WTC11 (cell line): ENCODE measurements at places on chromosomes 1 and 21. TPM values are rescaled to one million over a fixed set of nuclear protein-coding genes. Genes with fewer than 3 reads are reported as not detected.

SV2A gene
- 36.5 to 47.1 TPM (median 38.3 TPM) in 3 replicates for total RNA-seq

CCNL2 gene
- 117 to 142 TPM (median 117 TPM) in 3 replicates for total RNA-seq

DCST1 gene
- 0.15 TPM in 1 of 3 replicates, not detected in the others for total RNA-seq

OR2T35 gene
- total RNA-seq, result not detected in 3 replicates

ARHGAP30 gene
- 0.39 to 0.92 TPM (median 0.52 TPM) in 3 replicates for total RNA-seq

CFAP74 gene
- total RNA-seq, result 0.34 to 0.39 TPM (median 0.35 TPM) in 3 replicates

CADM3 gene
- total RNA-seq, result 5.1 to 5.5 TPM (median 5.3 TPM) in 3 replicates

DCAF6 gene
- total RNA-seq, result 13.5 to 17.4 TPM (median 16.1 TPM) in 3 replicates

DNA sequence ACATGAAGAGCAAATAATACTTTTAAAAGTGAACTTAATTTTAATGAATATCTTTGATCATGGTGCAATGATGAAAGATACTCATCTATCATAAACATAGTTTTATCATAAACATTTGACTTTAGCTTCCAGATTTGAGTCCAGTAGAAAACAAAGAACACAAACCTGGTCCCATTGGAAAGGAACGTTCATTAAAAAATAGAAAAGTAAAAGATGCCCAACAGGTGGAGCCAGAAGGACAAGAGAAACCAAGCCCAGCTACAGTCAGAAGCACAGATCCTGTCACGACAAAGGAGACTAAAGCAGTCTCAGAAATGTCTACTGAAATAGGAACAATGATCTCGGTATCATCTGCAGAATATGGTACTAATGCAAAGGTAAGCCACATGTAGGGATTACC lies 55.6 kb upstream of the MYOCOS start:
- no peak for DNase-seq

DNA sequence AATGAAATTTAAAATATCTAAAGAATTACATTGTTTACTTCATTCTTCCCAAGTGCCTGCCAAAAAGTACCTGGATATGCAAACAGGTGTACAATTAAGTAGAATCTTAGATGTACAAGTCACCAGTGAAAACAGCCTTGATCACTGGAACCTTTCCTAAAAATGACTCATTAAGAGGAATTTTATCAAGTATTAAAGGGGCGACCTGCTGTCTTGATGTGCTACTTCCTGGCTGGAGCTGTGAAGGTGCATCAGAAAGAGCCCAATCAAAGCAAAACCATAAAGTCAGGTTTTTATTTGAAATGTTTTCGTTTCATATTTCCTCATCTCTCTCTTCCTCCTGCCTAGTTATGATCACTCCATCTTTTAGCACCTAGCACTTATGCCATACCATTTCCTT lies 33.4 kb downstream of the IFI44 start:
- no peak for DNase-seq

DNA sequence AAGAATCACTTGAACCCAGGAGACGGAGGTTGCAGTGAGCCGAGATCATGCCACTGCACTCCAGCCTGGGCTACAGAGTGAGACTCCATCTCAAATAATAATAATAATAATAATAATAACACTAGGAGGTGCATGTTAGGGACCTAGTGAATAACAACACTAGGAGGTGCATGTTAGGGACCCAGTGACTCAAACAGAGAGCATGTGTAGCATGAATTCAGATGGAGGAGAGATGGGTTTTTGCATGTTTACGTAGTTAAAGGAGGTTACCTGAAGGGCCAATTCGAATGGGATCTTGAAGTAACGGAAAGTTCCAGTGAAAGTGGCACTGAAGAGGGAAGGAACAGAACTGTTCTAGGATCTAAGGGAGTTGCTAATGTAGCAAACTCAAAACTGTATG lies 7.1 kb upstream of the KCNK1 start:
- DNase-seq, result no peak

GRCh38 chr1:164718821-164719220 lies 159.8 kb downstream of the PBX1 start:
- no peak for DNase-seq

- peak; percentile 37 for DNase-seq
Observed at GRCh38 chr1:205774198-205775014, 876 bp downstream of the RAB29 start.

DNA sequence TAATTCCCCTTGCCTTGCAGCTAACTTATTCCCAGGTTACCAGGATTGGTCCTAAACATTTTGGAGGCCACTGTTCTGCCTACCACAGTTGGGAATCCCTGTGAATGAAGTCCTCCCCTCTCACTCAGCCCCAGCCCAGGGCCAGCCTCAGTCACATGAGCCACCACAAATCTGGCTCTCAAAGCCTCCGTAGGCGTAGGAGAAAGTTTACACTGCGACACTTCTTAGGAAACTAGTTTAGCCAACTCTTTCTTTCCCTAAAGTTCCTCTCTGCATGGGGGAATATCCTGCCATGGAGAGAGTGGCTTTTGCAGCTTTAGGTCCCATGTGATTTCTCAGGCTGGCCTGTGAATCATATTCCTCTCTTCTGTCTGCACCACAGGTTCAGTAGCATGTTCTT lies 45.7 kb upstream of the ETV3 start:
- no peak for DNase-seq

DNA sequence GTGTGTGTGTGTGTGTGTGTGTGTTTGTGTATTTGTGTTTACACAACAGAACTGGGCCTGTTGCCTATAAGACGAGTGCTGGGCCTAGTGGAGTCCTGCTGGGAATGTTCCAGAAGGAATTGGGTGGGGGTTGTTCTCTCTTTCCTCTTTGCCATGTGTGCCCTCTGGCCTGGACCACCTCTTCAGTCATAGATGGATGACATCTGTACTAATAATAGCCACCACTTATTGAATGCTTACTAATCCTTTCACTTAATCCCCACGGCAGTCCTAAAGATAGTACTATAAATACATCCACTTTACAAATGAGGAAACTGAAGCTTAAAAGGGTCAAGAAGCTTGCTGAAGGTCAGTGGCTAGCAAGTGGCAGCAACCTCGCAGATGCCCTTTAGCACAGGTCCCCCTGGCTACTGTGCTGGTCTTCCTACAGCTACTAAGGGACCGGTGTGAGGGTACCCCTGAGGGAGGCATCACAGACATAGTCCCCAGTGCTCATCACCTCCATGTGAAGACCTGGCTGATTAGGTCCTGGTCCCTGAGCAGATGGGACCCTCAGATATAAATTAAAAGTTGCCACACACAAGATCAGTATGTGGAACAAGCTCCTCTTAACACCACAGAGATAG lies 55.2 kb upstream of the KIF1B start:
- no peak for DNase-seq

DNA sequence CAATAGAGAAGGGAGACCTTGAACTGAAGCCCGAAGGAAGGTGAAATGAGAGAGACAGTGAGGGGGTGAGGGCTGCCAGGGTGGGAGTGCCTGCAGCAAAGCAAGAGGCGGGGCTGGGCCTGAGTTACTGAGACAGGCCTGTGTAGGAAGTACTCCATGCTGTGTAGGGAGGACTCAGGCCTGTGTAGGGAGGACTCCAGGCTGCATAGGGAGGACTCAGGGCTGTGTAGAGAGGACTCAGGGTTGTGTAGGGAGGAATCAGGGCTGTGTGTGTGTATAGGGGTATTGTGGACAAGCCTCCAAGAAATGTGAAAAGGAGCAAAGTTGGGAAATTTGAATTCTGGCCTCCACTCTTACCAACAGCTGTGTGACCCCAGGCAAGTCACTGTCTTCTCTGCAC lies 133.8 kb upstream of the CACNA1E start:
- no peak for DNase-seq

DNA sequence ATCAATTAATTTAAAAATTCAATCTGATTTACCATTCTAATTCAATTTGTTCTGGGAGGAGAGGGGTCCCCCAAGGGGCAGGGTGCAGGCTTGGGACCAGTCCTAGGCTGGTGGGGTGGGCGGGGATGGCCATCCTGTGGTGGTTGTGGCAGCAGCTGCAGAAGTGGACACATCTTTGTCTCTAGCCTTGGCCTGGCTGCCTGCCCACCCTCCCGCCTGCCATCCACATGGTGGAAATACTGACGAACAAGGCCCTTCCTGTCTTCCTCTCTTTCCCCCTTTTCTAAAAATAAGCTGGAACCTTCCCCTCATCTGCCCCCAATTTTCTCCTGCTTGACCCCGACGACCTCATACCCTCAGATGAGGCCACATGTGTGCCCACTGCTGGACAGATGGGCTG lies 130.9 kb downstream of the FOXD2 start:
- no peak for DNase-seq

DNA sequence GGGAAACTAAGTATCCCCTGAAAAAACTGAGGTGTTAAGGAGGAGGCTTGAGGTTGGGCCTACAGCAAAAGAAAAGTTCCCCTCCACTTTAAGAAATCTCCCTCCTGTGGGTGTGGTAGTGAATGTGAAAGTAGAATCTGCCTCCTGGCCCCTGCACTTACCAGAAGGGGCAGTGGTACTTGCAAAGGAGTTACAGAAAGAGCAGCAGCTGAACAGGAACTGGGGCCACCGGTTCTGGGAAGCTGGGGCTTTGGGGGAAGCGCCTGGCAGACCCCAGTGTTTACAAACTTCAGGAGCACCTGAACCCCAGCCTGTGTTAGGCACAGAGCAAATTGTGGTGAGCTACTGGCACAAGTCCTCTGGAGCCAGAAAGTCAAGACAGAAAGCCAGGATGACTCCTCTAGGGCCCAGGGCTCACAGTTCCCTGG lies 250.2 kb upstream of the FGGY start:
- DNase-seq, result no peak

GRCh38 chr1:233281711-233282581 lies 13.6 kb downstream of the PCNX2 start:
- no peak for DNase-seq

GRCh38 chr1:166924823-166925541 lies 48.9 kb upstream of the TADA1 start:
- no peak for DNase-seq

GRCh38 chr1:77218477-77219165 lies 609 bp downstream of the PIGK start:
- DNase-seq, result no peak

DNA sequence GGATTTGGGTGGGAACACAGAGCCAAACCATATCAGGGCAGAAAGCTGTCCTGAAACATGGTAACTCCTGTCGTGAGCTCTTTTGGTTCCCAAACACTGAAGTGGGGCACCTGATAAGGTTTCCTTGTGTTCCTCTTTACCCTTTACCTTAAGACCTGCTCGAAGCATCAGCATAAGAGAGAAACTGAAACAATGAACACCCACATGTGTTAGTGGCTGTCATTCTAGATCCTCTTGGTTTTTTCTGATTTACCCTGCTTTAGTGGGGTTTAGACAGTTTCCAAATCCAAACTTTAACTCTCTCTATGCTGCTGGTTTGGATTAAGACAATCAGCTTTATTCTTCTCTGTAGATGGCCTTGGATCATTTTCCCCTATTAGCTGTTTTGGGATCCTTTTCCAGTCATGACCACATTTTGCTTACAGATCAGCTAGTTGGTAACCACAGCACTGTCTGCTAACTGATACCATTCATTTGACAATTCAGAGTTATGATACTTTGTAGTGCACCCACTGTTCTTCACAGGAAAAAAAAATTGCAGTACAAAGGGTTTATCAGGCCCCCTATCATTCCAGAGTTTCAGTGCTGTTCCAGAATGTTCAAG lies 975 bp upstream of the MNDA start:
- no peak for DNase-seq

- DNase-seq, result no peak
Observed at GRCh38 chr1:192598589-192598988, 23.0 kb downstream of the RGS1 start.

- no peak for DNase-seq
Observed at GRCh38 chr1:40076895-40077312, 20.1 kb downstream of the PPT1 start.

GRCh38 chr1:50508040-50508586 lies 84.9 kb upstream of the DMRTA2 start:
- DNase-seq, result no peak

- no peak for DNase-seq
Observed at GRCh38 chr21:37516998-37517397, 150.4 kb downstream of the DYRK1A start.

DNA sequence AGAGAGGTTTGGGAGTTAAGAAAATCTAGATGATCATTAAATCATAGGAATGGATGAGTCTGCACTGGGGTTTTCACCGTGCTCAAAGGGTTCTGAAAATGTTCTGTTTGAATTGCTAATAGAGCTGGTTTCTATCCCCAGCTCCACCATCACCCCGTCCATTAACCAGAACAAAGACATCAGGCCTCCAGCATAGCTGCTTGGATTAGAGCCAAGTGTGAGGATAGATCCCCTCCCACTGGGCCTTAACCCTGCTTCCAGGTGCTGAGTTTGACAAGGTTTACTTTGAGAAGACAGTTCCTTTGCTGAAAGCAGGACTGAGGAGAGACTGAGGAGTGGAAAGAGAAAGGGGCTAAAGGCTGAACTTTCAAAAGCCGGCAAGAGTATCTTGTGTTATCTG lies 48.3 kb downstream of the MPZL1 start:
- no peak for DNase-seq

- DNase-seq, result no peak
Observed at GRCh38 chr1:85134583-85135391, 66.0 kb downstream of the SYDE2 start.

DNA sequence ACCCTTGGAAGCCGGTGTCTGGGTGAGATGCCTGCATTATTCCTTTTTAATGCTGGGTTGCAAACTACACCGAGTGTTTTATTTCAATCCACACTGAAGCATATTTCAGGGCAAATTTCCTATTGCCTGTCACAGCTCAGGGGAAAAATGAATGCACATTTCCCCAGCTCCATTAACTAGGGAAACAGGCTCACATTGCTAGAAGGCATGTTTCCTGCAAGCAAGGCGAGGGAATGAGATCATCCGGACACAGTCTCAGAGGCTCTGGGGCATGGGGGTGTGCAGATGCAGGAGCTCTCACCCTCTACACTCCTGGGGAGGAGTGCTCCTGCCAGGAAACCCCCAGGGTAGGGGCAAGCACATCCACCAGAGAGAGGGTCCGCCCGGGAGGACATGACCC lies 24.6 kb downstream of the SYT2 start:
- no peak for DNase-seq

DNA sequence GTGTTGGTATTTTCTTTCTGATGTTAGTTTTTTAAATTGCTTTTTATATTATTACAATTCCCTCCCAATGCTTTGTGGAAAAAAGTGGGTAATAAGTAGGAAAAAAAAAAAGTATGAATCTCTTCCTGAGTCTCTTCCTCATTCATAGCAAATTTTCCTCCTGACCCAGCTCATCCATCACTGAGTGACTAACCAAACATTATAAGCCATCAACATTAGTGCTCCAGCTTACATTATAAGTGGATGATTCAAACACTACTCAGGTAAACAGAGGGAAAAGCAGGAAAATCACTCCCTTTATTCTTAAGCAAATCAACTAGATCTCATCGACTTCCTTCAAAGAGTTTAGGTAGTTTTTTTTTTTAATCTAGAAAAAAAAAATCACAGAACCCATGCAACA lies 15.4 kb upstream of the SAMD13 start:
- DNase-seq, result no peak

- DNase-seq, result no peak
Observed at GRCh38 chr1:1373815-1374588, 1.0 kb downstream of the AURKAIP1 start.

DNA sequence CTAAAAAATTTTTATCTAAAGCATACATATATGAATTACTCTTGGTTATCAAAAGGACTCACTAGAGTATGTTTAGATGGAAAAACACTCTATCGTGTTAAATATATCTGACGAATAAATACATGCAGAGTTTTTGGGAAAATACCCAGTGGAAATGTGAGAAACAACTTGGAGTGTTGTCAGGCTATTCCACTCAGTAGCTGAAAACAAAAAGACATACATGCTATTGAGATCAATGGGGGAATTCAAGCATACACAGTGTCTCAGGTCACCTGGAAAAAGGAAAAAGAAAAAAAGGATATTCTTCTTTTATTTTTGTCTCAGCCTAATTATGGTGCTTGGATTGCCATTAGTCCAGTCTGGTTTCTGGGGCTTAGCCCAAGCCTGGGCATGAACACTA lies 247.0 kb upstream of the LYPLAL1 start:
- DNase-seq, result no peak

- no peak for DNase-seq
Observed at GRCh38 chr1:156241311-156241811, 623 bp upstream of the BGLAP start.
